NCI-H2107 (cell line): ENCODE measurements at places on chromosomes 11 and 22.

DNA sequence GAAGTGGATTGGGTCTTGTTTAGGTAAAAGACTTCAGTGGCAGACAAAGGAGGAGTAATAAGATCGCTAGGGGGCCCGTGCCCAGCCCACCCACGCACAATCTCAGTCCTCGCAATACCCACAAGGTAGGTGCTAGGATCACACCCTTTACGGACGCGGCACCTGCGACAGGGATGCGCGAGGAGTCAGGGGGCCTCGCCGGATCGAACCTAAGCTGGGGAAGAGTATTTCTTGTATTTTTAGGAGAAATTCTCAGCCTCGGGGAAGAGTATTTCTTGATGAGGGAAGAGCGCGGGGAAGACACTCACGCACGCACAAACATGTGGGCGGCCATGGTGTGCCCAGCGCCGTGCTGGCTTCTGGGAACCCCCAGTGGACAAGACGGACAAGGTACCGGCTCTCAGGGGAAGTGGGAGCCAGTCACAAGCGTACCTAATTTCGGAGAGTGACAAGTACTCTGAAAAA is 745 bp upstream of the FAM118A start:
- DNase-seq = no peak

DNA sequence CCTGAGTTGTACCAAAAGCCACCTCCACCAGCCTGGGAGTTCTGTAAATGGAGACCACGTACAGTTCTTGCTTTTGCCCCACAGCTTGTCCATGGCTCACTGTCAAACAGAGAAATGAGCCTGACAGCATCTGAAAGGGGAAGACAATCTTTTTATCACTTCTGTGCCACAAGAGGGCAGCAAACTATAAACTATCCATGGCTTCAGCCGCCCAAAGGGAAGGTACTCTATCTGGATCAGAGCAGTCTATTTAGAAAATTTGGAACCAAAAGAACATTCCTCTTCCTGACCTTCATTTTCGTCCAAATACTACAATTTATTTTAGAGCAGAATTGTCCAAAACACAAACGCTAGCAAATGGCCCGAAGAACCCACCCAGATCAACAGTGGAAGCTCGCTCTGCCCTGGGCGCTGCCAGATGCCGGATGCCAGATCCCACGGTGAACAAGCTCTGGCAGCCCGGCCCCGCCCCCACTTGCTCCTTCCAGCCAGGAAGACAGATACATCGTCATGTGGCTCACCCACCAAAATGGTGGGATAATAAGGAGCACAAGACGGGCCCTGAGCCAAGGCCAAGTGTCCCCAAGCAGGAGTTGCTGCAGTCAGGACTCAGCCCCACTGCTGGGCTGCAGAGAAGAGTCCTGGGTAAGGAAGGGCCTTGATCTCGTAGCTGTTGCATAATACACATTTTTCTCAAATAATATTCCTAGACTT is 23.9 kb upstream of the SCGB1A1 start:
- DNase-seq = peak; percentile 70

- no peak for DNase-seq
These were observed 98.9 kb downstream of the CACNA1I start for GRCh38 chr22:39669432-39669831.

DNA sequence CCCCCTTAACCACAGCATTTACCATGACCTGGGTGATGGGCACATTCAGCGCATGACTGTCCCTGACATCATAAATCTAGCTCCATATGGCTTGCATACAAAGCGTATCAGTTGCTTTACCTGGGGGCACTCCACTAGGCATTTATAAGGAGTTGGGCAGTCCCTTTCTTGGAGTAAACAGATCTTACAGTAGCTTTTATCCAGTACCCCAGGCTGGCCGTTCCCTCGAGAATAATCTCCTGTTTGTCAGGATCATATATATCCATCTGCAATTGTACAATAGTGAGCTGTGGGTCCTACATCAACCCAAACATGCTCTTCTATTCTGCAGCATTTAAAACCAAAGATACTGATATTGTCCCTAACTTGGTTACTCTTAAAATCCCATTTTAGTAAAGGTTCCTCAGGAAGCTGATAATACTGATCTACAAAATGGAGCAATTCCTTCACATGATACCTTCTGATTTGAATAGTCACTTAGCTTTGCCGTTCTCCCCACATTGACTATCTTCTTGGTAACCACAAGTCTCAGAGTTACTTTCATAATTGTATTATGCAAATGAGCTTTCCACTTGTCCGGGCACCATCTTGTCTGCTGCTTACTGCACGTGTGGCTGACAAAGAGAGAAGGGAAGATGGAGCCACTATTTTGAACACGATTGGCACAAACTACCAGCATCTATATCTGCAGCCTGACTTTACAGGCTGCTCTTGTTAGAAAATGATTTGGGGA is 205.0 kb downstream of the CWF19L2 start:
- DNase-seq = no peak

GRCh38 chr11:118102721-118103261 is 16.0 kb upstream of the SMIM35 start:
- no peak for DNase-seq

- DNase-seq = no peak
These were observed 429.5 kb downstream of the TBC1D22A start for GRCh38 chr22:47191671-47192650.

DNA sequence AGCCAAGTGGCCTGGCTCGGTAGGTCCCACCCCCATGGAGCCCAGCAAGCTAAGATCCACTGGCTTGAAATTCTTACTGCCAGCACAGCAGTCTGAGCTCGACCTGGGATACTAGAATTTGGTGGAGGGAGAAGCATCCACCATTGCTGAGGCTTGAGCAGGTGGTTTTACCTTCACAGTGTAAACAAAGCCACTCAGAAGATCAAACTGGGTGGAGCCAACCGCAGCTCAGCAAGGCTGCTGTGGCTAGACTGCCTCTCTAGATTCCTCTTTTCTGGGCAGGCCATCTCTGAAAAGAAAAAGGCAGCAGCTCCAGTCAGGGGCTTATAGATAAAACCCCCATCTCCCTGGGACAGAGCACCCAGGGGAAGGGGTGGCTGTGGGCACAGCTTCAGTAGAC is 22.3 kb upstream of the OR5B21 start:
- DNase-seq = no peak

- DNase-seq = no peak
These were observed 22.5 kb upstream of the ELF5 start for GRCh38 chr11:34536056-34536455.

- DNase-seq = no peak
These were observed 104.1 kb upstream of the MTNR1B start for GRCh38 chr11:92865352-92865751.

DNA sequence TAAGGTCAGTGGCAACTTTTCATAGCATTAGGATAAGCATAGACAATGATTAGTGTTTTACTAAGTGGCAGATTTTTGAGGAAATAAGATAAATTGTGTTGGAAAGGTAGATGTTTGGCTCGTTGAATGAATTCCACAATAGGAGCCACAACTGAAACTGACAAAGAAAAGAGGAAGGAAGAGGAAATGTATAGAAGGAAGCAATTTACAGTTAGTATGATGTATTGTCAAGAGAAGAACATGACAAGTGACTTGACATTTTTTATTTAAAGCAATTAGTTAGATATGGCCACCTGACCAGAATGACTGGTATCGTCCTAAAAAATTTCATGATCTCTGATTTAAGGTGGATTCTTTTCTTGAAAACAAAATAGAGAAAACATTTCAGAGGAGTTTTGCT is 3.1 kb upstream of the RAG2 start:
- DNase-seq = no peak

DNA sequence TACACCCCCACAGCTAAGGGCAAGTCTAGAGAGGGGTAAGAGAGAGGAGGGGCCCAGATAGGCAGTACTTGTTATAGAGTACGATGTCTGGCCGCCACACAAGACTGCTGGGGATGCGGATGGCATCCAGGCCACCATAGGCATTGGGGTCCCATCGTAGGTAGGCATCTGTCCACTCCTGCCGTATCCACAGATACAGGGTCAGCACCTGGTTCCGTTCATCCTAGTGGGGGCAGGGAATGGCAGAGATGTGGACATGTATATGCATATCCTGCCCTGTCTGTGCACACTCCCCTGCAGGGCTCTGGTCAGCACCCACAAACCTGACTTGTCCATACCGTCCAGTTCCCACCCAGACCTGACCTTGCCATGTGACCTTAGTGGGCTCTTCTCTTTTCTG is 2.1 kb downstream of the CHRNA10 start:
- no peak for DNase-seq

- DNase-seq = peak; percentile 65
These were observed 425.6 kb downstream of the SHANK2 start for GRCh38 chr11:70826541-70827335.

- DNase-seq = no peak
These were observed at the start of gene CCDC134 for GRCh38 chr22:41800348-41801146. TSS of gene CCDC134 (plus strand) at chr22:41800679. CDS start at chr22:41808891, 8,212 bp downstream.

GRCh38 chr11:69307871-69308431 is 14.0 kb downstream of the MYEOV start:
- DNase-seq = no peak

DNA sequence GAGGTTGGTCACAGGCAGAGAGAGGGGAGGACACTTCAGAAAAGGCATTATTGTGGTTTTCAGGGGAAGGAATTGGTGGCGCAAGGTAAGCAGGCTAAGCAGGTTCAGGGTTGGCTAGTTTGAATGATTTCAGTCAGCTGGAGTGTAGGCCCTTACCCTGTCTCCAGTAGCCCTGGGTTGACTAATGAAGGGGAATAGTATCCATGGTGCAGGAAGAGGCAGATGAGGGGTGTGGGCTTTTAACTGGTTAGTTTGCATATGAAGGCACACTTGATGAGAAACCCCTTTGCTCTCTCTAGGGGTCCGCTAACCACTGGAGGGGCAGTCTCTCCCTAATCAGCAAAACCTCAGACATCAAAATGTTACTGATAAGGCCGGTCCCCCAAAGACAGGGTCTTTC is 249.7 kb downstream of the AASDHPPT start:
- DNase-seq = no peak

DNA sequence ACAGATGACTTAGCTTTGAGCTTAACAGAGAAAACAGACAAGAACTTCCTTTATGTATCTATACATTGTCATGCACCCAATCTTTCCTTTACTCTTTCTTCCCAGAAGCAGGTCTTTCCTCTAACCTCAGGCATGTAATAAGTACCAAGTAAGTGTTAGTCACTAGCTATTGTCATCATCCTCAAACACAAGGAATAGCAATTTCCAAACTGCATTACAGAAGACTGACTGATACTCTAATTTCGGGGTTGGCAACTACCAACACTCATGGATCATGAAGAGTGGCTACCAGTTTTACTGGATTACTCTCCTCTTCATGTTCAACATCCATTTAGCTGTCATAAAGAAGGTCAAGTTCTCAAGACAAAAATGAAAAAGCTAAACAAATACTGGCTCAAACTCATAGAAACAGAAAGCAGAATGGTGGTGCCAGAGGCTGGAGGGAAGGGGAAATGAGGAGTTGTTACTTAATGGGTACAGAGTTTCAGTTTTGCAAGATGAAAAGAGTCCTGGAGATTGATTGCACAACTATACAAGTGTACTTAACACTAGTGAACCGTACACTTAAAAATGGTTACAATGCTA is 111.6 kb downstream of the SIK3 start:
- no peak for DNase-seq

DNA sequence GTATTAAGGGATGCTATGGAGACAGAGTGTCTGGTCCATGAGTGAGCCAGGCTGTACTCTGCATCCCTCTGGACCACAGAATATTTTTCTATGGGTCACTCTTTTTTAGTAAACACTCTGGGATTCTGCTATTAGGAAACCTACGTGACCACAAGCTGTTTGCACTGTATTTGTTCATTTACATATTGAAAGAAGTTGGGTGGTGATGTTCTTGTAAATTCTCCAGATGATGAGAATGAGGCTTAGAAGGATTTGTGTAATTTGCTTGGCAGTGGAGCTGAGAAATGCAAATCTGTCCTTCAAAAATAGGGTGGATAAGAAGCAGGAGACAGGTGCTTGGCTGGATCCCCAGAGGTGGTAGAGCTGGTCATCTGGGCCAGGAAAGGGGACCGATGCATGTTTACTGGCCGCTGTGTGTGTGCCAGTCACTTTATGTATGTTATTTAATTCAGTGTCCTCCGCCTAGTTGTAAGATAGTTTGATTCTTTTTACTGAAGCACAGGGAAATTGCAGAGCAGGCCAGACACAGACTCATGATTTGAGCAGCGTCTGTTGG is 63.7 kb upstream of the HEPHL1 start:
- DNase-seq = no peak

DNA sequence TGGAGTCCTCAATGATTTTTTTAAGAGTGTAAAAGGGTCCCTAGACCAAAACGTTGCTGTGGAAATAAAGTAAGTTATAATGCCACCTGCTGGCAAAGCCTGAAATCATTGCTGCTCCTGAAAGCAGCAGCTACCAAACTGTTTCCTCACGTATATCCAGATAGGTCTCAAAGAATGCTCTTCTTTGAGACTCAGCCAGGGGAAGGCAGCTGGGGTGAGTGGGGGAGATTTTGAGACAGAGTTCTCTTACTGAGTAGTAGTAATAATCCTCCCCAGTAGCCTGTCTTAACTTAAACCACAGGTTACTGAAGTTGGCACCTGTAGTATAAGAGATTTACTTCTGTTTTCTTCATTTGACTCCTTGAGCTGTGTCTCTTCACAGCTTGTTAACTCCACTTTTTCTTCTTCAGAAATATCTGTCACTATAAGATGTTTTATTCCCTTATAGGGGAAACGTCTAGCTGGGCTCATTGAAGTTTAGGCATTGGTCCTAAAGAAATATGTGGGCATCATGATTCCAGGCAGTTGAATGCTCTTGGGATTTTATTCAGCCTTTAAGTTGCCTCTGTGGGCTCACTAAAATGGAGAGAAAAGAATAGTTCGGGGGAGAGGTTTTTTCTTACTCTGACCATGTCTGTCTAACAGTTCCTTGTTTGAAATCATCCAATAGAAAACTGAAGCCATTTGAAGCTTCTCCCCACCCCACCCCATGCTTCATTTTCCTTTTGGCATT is 77.9 kb downstream of the BTBD10 start:
- DNase-seq = no peak

GRCh38 chr11:75673977-75674582 is 5.2 kb upstream of the MAP6 start:
- DNase-seq = no peak

DNA sequence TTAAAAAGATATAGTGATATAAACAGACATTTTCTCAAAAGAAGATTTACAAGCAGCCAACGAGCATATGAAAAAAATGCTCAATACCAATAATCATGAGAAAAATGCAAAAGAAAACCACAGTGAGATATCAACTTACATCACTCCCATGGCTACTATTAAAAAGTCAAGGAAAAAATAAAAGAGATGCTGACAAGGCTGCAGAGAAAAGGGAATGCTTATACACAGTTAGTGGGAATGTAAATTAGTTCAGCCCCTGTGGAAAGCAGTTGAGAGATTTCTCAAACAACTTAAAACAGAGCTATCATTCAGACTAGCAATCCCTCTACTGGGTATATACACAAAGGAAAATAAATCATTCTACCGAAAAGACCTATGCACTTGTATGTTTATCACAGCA is 97.1 kb upstream of the CARD18 start:
- no peak for DNase-seq

GRCh38 chr11:23897453-23898286 is 599.2 kb upstream of the LUZP2 start:
- no peak for DNase-seq

- DNase-seq = no peak
These were observed 61.6 kb upstream of the SLC17A6 start for GRCh38 chr11:22276535-22276934.

- no peak for DNase-seq
These were observed 111.5 kb upstream of the ZBED5 start for GRCh38 chr11:10969387-10969786.

- DNase-seq = peak; percentile 6
These were observed 7.7 kb downstream of the LHFPL7 start for GRCh38 chr22:24938741-24939341.

GRCh38 chr22:46803031-46803880 is 40.8 kb downstream of the TBC1D22A start:
- no peak for DNase-seq

GRCh38 chr11:64800303-64801157 is 2.5 kb downstream of the MAP4K2 start:
- no peak for DNase-seq
